KG1 (cell line): ENCODE measurements at places on chromosomes 3 and 15.
A peak's percentile ranks its signal among the peaks of the same experiment; 100 is the strongest.

- DNase-seq = no peak
Measured at GRCh38 chr15:66187271-66187670, 66.3 kb downstream of the MEGF11 start.

DNA sequence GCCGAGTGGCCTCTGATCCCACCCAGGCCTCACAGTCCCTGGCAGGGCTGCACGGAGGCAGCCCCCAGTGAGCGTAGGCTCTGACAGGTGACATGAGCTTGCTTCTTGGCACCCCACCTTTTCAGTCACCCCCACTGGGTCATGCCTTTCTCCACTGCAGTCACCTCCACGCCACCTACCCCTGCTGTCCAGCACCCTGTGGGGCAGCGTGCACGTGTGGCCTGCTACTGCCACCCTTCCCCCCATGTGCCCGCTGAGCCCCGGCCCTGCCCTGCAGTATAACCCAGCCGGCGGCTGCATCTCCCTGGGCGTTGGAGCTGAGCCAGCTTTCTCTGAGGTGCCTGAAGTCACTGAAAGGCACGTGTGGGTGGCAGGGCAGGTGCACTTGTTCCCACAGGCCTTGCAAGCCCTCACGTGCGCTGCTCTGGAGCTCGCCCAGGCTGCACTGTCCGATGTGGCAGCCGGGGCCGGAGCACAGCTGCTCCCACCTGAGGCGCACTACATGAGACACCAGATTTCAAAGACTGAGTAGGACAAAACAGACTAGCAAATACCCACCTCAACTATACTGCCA is 65.6 kb downstream of the NIPA2 start:
- DNase-seq = no peak

DNA sequence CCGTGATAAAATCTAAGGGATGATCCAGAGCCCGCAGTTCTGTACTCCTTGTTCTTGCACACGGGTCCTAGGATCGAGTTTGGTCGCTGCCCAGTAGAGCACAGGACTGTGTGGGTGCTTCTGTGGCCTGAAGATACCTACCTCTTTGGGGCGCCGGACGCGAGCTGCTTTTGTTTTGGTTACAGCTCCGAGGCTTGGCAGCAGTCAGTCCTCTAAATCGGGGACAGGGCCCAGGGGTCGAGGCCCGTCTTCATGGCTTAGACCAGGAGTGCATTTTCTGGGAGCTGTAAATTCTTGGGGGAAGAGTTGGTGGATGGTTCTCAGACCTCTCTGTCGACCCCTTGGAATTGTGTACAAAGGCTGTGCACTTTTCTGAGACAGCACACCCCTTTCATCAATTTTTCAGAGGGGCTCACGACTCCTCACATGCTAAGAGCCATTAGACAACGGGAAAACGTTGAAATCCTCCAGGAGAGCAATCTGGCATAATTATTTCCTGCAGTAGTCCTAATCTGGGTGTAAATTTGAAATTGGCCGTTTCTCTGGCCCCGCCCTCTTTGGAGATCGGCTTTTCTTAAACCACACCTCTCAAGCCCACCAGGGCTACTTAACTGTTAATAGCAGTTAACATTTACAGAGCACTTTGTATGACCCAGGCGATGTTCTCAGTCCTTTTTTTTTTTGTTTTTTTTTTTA is 928 bp downstream of the CEP97 start:
- no peak for DNase-seq

- DNase-seq = no peak
Measured at GRCh38 chr3:12803371-12803770, 6.9 kb downstream of the CAND2 start.

DNA sequence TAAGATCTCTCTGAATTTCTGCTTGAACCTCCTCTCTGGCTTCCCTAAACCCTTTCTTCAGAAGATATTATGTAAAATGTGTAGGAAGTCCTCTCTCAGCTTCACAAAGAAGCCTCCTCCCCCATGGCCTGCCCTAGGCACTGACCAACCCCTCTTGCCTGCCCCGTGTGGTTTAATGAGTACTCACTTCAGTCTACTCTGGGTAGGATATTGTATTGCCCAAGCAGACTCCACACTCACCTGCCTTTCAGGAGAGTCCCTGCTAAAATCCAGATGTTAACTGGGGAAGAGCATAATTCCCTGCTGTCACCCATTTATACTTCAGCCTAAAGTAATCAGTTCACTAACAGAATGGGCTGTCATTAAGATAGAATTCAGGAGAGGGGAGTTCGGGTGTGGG is 2.6 kb upstream of the AGBL1 start:
- DNase-seq = no peak

- no peak for DNase-seq
Measured at GRCh38 chr3:168616915-168617314, 521.2 kb upstream of the GOLIM4 start.

DNA sequence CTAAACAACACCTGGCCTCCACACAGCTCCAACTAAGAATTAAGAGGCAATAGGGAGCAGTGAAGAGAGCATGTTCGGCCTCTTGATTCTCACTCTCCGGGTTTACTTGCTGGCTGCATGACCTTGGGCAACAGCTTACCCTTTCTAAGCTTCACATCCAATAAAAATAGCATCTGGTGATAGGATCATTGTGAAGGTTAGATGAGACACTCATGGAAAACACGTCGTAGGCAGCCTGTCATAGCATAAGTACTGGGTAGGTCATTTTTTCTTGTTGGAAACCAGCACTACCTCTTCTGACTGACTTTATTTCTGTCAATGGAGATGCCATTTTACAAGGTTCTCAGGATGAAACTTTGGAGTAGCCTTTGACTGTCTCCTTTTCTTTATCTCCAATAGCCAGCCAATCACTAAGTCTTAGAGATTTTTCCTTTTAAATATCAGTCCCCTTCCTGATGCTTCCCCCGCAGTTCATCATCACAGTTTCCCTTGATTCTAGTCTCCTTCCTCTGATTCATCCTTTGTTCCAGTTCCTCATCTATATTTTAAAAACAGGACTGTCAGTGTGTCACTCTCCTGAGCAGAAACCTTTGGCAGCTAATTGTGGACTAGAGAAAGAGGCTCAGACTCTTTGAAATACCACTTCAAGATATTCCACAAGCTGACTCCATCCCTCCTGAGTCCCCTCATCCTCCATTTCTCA is 271.5 kb downstream of the SLC9A9 start:
- no peak for DNase-seq

DNA sequence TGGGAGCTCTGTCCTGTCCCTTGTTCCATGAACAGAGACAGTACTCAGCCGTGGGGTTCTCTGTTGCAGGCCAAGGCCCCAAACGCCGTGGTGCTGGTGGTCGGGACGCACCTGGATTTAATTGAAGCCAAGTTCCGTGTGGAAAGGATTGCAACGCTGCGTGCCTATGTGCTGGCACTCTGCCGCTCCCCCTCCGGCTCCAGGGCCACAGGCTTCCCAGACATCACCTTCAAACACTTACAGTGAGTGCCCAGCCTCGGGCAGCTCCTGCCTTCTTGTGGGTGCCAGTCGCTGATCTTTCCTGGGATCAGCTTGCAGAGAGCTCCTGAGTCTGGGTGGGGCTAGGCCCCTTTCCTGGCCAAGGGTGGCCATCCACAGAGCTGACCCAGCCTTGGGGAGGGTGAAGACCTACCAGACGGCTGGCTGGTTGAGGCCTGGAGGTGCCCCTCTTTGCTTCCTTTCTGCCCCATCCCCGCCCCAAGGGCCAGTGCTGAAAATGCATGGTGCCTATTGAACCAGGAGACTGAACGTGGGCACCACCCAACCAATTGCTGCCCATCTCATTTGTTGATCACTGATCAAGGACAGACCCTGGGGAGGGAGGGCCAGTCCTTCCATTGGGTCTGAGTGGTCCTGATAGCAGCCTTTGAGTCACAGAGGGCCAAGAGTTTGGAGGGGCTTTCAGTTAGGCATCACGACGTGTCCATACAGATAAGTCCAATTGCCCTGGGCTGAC is 106.9 kb downstream of the LRRK1 start:
- no peak for DNase-seq

GRCh38 chr3:54621184-54621583 is 306.7 kb downstream of the LRTM1 start:
- DNase-seq = no peak

- no peak for DNase-seq
Measured at GRCh38 chr15:101486696-101487459, 2.6 kb downstream of the PCSK6 start.

DNA sequence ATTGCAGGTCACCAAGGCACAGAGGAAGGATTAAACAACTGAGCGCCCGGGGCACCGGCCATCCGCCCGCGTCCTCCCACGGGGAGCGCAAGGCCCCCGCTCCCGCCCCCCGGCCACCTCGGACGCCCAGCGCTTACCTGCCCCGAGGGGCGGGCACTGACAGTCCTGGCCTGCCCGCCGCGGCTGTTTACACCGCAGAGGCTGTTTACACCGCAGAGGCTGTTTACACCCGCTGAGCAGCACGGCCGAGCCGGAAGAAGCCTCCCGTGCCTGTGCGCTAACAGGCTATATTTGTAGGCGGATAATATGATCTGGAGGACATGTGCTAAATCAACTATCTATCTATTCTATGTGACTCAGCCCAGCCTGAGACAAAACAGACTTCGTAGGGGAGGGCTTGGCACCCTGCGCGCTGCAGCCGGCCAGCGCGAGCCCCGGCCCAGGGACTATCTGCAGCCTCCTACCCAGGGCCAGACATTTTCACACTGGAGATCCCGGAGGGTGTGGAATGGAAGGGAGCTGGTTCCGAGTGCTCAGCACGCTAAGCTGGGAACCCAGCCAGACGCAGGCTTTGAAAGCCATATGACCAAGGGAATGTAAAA is at the start of gene LRRC2:
TSS of gene LRRC2 (minus strand) at position 263 of the 602 bp plus-strand sequence. CDS start 14,711 bp downstream, outside the sequence.
- DNase-seq = no peak

- no peak for DNase-seq
Measured at GRCh38 chr15:61396235-61396919, 167.3 kb upstream of the RORA start.

- no peak for DNase-seq
Measured at GRCh38 chr3:25719321-25719720, 54.6 kb upstream of the TOP2B start.

- no peak for DNase-seq
Measured at GRCh38 chr15:78322243-78322642, 17.9 kb upstream of the CRABP1 start.

GRCh38 chr3:189148081-189148507 is 23.7 kb upstream of the TPRG1 start:
- peak; percentile 27 for DNase-seq

DNA sequence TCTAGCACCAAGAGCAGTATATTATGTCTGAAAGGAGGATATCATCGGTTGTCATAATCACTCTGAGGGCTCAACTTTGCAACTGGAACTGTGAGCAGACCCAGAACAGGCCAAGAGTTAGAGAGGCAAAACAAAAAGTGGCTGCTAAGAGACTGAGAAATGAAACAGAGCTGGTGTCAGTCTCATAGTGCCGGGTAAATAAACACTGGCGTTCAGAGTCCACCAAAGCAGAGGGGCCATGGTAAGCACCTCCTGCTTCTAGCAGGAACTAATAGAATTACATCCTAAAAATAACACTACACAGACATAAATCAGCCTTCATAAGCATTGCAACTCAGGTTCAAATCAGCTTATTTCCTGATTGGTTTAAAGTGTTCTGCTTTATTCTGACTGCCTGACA is 10.3 kb upstream of the IL12A start:
- no peak for DNase-seq

- no peak for DNase-seq
Measured at GRCh38 chr15:29924750-29925149, 102.5 kb upstream of the TJP1 start.
